ENCODE measurements at places on chromosomes 16 and 17.

DNA sequence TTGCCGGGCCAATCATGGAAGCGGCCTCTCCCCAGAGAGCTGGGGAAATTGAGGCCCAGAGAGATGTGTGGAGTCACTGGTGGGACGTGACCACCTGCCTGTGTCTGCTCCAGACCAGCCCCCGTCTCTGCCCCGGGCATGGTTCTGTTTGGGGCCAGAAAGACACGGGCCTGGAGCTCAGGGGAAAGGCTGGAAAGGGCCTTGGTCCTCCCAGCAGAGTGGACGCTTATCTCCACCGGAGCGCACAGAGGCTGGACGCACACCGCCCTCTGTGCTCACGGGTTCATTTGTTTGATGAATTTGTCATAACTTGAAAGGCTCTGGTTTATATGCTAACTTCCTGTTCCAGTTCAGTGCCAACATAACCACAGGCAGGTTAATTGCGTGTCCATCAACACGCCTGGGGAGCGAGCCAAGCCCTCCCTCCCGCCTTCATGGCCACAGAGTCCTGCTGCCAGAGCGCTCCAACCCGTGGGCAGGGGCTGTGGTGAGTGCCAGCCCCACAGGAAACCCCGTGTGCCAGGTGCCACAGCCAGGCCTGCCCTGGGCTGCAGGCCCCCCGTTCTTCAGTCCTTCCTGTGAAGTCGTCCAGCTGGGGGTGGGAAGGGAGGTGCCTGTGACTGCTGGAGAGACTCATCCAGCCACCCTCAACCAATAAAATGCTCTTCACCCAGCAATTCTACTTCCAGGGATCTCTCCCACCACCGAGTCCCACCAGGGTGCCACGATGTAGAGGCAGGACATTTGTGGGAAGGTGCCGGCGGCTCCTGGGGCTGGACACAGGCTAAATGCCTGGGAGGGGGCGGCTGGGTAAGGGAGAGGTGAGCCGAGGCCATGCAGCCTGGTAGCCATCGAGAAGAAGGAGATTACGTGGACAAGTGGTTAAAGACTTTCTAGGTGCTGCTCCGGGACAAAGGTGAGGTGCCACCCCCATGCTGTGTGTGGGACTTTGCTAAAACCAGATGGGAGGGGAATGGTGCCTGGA, 29.4 kb upstream of the BAHCC1 start:
- no peak for DNase-seq

- peak; percentile 71 for DNase-seq
Measured at GRCh38 chr17:42682722-42683403, 532 bp downstream of the CNTNAP1 start.

GRCh38 chr16:56228476-56228875, 37.2 kb downstream of the GNAO1 start:
- no peak for DNase-seq

DNA sequence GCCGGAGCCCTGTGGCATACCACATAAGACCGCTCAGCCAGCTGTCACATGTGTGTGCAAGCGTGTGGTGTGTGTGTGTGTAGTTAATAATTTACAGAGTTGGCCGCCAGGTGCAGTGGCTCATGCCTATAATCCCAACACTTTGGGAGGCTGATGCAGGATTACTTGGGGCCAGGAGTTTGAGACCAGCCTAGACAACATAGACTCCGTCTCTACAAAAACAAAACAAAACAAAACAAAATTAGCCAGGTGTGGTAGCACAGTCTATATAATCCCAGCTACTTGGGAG, 20.4 kb downstream of the SOCS1 start:
- DNase-seq: no peak

- DNase-seq: no peak
Measured at GRCh38 chr17:68450391-68450790, 6.9 kb downstream of the WIPI1 start.

DNA sequence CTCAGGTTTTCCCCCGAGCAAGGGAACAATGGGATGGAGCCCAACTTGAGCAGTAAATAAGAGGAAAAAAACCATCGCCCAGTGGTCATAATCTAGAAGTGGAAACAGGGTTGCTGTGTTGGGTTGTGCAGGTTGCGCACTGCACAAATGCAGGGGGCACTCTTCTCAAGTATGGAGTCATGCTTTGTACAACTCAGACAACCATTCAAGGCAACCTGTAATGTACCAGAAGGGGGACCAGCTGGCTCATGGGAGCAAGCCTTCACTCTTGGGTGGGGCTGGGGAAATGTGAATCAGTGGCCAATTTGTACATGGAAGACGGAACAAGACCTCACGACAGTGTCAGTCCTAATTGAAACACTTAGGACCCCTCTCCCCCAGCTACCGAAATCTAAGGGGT, 23.9 kb upstream of the LITAF start:
- DNase-seq: no peak

- no peak for DNase-seq
Measured at GRCh38 chr16:81149614-81150013, 53.4 kb upstream of the GCSH start.

DNA sequence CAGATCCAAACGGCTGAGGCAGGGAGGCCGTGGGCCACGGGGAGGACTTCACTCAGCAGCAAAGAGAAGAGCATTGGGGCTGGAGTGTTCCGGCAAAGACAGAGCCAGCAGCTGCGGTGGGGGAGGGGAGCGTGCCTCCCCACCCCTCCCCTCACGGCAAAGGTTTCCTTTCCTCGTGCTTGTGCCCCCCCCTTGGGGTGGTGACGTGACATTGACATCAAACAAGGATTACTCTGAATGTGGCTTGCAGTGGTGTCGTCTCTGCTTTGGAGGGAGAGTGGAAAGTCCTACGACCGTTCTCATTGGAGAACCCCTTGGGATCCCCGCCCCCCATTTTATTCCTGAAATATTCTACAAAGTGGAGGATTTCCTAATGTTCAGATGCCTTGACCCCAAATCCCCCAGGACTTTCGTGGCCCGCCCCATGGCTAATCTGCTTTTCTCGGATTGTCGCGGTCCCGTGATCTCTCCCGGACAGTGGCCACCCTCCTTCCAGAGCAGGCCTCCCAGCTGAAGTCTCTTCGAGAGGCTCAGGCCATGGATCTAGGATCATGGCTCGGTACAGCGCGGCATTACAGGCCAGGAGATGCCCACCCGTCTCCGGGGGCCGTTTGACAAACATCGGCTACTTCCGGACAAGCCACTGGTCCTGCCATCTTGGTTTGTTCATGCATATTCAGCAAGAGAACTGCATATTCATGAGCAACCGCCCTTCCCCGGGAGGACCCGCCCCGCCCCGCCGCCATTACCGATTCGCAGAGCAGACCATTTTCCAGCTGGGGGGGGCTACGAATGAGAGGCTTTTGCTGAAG, 705 bp upstream of the POLR2A start:
- DNase-seq: peak; percentile 91

DNA sequence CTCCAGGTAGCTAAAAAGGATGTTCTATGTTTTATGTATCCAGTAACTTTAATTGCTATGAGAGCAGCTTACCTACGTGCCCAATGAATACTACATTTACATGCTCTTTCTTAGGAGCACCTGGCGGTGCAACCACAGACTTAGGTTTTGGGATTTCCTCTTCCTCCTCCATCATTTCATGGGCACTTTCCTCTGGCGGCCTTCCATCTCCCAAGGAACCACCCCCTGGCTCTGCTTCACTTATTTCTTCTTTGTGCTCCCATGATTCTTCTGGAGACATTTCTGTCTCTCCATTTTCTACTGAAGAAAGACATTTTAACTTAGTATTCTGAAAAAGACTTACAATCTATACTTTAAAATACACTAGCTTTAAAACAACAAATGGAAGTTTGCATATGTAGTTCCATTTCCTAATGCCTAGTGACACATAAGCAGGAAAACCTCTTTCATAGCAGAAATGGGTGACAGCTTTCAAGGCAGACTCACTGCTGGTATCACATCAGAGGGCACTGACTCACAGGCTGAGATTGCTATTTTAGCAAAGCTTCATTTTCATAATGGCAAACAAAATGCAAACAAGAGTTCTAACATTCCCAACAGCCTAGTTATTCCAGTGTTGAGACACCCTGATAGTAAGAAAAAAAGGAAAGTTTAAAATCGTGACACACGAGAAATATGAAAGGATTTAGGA, 19.1 kb downstream of the GSPT1 start:
- peak; percentile 63 for DNase-seq

DNA sequence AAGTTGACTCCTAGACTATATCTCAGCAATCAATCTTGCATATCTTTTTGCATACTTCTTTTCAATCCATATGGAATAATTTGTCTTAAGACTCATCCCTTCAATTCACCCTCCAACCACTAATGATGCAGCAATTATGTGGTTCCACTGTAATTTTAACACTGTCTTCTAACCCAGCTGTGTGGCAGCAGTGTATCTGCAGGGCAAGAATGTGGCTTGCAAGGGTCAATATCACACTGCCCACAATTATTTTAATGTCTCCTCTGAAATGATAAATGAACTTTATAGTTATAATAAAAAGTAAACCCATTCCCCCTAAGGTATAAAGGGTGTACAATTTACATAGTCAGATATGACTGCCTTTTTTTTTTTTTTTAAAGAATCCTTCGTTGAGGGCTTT, 48.6 kb downstream of the FTO start:
- peak; percentile 10 for DNase-seq

GRCh38 chr16:31215287-31216162, 1.4 kb downstream of the PYDC1 start:
- DNase-seq: peak; percentile 96

DNA sequence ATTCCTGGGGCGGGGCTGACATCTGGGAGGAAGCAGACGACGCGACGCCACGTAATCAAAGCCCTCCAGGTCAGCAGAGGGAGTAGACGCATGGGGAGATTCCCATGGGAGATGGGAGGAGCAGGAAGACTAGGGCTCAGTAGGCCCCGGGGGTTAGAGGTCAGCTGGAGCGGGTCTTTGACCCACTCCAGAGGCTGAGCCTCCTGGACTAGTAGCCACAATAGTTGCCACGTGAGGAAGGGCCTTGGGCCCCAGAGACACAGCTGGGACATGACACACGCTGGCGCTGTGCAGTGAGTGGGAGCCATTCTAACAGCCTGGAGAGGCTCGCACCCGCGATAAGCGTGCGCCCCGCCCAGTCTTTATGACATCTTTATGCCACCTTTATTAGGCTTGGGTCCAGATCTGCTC, 95.7 kb upstream of the AMZ2 start:
- DNase-seq: no peak

DNA sequence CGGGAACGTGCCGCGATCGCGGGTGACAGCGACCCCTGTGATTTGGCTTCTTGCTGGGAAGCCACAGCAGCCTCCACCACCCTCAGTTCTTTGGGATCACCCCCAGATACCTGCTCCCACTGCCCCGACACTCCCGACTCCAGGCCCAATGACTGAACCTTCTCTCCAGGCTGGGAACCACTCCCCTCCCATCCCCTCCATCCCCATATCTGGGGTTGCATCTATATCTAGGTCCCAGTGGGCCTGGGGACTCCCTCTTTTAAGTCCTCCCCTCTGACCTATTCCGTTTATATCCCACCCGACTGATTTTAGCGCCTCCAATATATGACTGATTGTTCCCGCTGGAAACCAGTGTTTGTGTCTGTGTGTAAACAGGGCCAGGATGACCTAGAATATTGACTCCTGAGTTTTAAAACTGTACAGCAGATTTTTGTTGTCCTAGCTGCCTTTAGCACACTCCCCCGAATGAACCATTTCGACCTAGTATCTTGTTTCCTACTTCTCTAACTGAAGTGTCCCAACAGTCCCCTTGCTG, 667 bp downstream of the PSMD3 start:
- DNase-seq: peak; percentile 28

DNA sequence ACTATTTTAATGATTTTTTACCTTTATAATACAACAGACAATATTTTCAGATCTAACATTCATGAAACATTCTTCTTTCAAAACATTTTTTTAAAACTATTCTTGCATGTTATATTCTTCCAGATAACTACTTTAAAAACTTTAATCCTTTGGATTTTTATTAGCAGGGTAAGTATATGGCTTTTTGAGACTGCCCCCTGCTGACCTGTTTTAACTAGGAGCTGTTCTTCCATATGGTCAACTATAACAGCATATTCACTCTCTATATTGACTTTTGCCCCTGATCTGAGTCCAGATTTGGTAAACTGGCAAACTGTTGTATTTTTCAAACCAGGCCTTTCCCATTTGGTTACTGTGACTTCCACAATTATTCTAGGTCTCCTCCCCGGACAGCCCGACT, 16.5 kb downstream of the ZNF18 start:
- DNase-seq: no peak

- DNase-seq: peak; percentile 86
Measured at GRCh38 chr17:21199311-21199710, 14.7 kb downstream of the TMEM11 start.

DNA sequence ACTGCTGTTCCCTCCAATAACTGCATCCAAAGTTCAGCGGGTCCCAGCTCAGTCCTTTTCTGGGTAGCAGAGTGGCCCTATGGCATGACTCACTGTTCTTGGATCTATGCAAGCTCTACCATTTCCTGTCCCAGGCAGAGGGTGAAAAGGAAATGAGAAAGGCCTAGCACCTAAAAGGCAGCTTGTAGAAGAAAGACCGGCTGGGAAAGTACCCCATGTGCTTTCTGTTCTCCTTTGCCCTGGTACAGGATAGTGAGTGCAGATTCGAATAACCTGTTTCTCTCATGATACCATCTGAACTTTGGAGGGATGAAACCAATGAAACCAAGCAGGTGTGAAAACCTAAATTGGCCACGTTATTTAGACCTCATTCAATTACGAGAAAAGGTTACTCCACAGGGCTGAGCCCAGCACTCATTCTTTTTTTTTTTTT, 12.7 kb upstream of the HASPIN start:
- no peak for DNase-seq

- peak; percentile 17 for DNase-seq
Measured at GRCh38 chr16:77308163-77308561, 109.0 kb downstream of the SYCE1L start.

DNA sequence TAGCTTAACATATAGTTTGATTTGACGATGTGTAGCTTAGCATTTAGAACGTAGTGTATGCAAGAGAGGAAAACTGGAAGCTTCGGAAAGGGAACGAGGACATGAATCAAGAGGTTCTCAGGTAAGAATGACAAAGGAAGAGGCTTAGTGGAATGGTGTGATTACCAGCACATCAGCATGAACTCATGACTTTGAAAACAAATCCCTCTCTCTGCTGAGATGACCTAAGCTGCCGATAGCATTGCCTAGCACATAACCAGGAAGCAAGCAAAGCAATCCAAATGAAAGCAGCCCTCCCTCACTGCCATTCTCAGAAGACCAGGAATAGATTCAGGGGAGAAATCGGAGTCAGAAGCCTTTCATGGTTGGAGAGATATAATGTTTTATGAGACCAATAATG, 51.3 kb upstream of the CCL1 start:
- no peak for DNase-seq

DNA sequence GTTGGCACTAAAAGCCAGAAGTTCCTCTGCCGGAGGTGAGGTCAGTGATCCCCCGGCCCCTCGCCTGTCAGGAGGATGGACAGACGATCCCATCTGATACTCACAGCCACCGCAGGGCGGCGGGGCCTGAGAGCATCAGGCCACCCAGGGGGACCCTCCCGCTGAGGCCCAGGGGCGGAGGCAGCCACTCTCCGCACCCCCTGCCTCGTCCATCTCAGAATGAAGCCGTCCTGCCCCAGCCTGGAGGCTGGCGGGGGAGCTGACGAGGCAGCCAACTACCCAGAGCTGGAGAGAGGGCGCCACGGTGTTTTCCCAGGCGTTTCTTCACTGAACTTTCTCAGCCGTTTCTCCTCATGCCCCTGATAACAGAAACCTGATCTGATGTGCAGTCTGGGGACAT, 22.6 kb downstream of the TPSD1 start:
- DNase-seq: no peak

GRCh38 chr17:70343114-70343513, 173.8 kb downstream of the KCNJ2 start:
- no peak for DNase-seq

Measured in GM03348 (cell line).